Pulmonary artery endothelial cell (primary cell): ENCODE measurements at places on chromosomes 12 and 14.

DNA sequence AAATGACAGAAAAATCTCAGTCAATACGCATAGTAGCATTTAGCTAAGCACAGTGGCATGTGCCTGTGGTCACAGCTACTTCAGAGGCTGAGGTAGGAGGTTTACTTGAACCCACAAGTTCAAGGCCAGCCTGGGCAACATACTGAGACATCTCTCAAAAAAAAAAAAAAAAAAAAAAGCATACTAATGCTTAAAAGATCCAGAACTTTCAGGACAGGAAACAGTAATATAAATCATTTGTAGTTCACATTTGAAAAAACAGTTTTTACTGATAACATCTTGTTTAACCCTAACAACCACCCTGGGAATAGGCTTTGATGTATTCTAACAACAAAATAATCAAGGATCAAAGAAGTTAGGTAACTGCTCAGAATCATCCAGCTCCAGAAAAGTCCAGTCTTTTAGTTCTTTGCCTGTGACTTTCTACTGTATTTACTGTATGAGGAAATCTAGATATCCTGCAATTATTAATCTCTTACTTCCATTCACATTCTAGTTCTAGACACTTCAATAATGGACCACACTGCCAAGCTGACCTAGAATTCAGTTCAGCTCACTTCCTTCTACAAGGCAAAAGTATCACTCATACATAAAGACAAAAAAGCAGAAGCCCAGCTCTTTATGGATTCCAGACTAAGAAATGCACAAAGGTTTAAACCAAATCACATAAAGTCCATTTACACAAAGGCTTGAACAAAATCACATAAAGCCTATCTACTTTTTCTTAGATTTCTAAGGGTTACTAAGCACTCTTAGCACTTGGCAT, 28.5 kb downstream of the PAWR start:
- no peak for DNase-seq

DNA sequence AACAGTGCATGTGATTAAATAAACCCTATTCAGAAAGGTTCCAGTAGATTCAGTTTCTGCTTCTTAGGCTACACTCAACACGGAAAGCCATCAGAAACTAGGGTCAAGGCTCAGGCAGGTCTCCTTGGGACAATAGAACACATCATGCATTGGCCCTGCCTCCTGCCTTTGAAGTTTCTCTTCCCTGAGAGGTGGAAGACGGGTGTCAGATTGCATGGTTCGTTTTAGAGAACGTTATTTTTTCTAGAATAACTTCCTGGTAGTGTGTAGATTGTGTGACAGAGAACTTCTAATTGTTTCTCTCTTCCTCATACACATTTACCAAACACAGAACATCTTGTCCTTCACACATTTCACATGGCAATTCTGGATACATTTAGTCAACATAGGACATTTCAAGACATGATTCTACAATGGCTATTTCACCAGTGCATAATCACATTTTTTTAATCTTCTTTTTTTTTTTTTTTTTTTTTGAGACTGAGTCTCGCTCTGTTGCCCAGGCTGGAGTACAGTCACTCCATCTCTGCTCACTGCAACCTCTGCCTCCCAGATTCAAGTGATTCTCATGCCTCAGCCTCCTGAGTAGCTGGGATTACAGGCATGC, 106.6 kb upstream of the AMN1 start:
- DNase-seq, result no peak

DNA sequence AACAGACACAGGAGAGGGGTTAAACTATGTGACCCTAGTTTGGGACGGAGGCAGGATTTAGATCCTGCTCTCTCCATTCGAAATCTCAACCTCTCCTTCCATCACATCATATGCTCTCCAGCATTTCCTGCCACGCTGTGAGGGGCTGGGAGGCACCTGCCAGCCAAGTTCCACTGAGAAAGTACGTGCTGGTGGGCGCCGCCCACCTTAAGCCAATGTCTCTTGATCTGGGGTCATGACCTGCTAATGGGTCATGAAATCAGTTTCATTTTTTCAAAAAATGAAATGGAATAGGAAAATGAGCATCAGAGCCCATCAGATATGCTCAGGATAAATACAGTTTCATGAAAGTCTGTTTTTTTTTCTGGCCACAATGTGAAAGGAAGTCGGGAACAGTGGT, 7.2 kb downstream of the MCRS1 start:
- no peak for DNase-seq

GRCh38 chr14:103700753-103701490, 14.3 kb downstream of the XRCC3 start:
- DNase-seq, result no peak

GRCh38 chr12:58608711-58609110, 311.6 kb downstream of the LRIG3 start:
- DNase-seq, result no peak

- DNase-seq, result no peak
Observed at GRCh38 chr12:132608231-132609171, 1.9 kb downstream of the LRCOL1 start.

DNA sequence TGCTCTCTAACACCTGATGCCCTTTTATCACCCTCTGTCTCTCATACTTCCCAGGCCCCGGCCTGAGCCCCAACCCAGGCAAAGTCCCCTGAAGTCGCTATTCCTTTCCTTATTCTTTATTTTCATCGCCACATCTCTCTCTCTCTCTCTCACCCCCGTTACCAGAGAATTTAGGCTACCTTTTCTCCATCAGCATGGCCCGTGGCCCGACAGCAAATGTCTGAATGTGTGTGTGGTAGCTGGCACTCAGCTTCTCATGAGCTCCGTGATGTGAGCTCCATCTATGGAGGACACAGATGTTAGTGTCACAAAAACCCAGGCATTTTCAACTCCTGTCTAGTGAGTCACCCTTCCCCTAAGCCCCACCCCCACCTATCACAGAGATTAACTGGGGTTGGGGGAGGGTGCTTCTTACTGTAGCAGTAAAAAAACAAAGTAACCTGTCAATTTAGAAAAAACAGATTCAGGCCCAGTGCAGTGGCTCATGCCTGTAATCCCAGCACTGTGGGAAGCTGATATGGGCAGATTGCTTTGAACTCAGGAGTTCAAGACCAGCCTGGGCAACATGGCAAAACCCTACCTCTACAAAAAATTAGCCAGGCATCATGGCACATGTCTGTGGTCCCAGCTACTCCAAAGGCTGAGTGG, 53.8 kb downstream of the VCPKMT start:
- no peak for DNase-seq

GRCh38 chr12:58950739-58951100, 30.4 kb upstream of the LRIG3 start:
- DNase-seq, result no peak

GRCh38 chr12:46571608-46572007, 199.0 kb upstream of the SLC38A2 start:
- no peak for DNase-seq

GRCh38 chr12:108611884-108612415, 14.1 kb upstream of the TMEM119 start:
- DNase-seq, result no peak

DNA sequence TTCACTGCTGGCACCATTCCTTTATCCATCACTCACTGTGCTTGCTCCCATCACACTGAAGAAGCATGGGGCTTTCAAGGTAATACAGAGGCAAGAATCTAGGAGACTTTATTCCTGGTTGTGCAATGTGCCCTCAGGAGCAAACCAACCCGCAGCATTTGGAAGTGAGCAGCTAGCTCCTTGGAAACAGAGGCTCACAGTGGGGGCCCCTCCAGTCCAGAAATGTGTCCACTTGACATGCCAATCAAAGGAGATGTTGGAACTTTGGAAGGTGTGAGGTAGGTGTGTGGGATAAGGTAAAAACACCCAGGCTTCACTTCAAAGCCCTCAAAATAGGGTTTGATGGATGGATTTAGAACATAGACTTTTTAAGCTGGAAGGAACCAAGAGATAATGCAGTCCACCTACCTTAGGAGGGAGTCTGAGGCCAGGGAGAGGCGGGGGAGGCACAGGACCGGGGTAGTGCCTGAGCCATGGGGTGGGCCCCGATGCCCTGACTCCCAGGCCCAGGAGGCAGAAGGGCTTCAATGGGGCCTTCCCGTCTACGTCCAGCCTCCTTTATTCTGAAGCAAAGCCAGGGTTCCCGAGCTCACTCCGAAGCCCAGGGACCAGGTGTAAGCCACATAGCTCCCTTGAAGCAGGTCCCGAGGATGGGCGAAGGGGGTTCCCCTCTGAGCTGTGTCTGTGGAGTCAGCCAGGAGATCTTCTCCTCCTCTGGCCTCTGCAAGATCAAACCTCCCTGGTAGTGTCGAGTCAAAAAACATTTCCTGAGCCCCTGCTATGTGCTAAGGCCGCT, 17.6 kb upstream of the BCL11B start:
- no peak for DNase-seq

DNA sequence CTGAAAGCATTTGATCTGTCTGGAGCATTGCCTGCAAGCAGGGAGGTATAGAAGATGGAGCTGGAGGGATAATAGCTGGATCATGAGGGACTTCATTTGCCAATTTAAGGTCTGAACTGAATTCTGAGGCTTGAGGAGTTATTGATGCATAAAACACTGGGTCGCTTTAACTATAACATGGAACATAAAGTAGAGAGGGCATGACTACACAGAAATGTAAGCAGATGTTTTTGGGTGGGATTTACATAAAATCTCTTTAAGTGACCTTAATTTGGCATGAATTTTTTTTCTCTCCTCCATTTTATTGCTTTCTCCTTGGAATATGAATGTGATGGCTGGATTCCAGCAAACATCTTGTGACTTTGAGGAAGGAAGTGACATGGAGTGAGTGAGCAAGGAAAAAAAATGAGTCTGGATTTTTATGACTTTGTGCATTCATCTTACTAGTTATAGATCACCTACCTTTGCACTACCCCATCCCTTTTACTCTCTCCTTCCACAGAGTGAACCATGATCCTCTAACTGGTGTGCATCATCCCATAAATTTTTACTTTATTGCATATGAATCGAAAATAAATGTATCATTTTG, 356.0 kb downstream of the DUSP6 start:
- no peak for DNase-seq

DNA sequence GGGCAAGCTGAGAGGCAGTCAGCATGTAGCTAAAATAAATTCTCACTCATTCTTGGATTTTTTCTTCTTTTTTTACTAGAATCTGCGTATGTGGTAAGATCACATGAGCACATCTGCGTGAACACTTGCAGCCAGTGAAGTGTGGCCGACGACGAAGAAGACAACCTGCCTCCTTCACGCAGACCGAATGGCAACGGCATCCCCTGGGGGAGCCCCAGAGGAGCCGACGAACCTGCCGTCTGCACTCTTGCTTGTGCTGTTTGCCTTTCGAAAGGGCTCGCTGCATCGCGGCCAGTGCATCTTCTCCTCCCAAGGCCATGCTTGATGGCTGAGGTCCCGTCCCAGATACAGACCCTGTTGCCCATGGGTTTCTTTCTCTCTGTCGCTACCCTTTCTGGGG, 113.8 kb downstream of the KCNK10 start:
- no peak for DNase-seq

DNA sequence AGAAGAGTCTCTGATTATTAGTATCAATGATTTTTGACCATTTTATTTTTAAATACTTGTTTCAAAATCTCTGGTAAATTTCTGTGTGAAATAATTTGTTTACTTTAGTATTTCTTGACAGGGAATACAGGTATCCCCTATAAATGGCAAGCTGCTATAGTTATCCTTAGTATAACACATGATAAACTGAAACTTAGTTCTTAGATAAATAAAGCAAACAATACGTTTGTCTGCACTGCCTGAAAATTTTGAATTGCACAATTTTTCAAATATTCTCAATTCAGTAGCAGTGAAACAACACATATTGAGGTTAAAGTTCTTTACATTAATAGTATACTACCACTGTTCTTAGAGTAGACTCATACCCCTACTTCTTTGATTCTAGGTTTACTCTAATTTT, 26.9 kb downstream of the CNOT2 start:
- DNase-seq, result no peak

- DNase-seq, result no peak
Observed at GRCh38 chr12:94538318-94538717, 78.7 kb upstream of the CEP83 start.
